SHP77 (cell line): ENCODE measurements at places on chromosomes 4 and X.

- DNase-seq, result no peak
These were observed 179.0 kb downstream of the SCFD2 start for GRCh38 chr4:53186714-53187358.

GRCh38 chrX:44032479-44032878 lies 59.3 kb upstream of the NDP start:
- DNase-seq, result no peak

GRCh38 chrX:101740642-101741041 lies 81.0 kb upstream of the ARMCX2 start:
- DNase-seq, result no peak

GRCh38 chrX:77640702-77641101 lies 145.3 kb downstream of the ATRX start:
- no peak for DNase-seq

- DNase-seq, result no peak
These were observed 163.2 kb downstream of the DCK start for GRCh38 chr4:71156616-71157015.

GRCh38 chrX:101407167-101407747 lies 468 bp downstream of the GLA start:
- no peak for DNase-seq

GRCh38 chr4:183504930-183505610 lies at the start of gene ING2:
TSS of gene ING2 (plus strand) at chr4:183505058. CDS start at chr4:183505196, 138 bp downstream.
- no peak for DNase-seq

DNA sequence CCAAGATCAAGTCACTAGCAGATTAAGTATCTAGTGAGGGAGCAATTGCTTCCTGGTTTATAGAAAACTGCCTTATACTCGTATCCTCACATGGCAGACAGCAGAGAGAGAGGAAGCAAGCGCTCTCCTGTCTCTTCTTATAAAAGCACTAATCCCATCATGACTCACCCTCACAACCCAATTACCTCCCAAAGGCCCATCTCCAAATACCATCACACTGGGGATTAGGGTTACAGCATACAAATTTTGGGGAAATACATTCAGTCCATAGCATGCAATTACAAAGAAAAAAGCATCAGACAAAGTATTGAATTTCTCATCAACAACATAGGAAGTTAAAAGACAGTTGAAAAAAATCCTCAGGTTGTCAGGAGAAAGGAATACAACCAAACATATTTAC lies 292.6 kb downstream of the IQCM start:
- DNase-seq, result no peak
